ENCODE measurements at places on chromosomes 2 and 18. TPM values are rescaled to one million over a fixed set of nuclear protein-coding genes. Genes with fewer than 3 reads are reported as not detected.

The DES gene
- not detected for total RNA-seq

The MC4R gene
- total RNA-seq: not detected

The CMPK2 gene
- 90.8 TPM for total RNA-seq

GRCh38 chr18:76338619-76339245 lies 156.3 kb downstream of the ZNF516 start:
- DNase-seq: no peak
- no peak overlapping the region for H3K27ac ChIP-seq
- H3K27me3 ChIP-seq: no peaks in the 10 kb centered on the region
- H3K4me3 ChIP-seq: no peak overlapping the region
- H3K4me1 ChIP-seq: no peaks in the 10 kb centered on the region

DNA sequence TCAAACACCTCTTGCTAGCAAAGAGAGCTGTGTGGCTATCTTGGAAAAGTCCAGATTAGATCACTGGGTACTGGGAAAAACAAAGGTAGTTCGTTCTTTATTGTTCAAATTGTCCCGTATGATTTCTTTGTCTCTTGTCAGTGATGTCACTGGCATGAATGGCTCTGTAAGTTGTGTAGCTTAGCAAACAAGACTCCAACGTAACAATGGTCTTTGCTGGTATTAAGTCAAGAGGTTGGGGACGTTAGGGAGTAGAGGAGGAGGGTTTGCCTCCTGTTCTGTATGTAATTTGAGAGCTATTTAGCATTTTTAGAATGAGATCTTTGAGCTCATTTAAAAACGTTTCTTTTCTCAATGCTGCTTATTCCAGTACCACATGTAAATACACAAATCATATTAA lies 216.5 kb upstream of the SP5 start:
- peaks cover 49% of the 10 kb centered on the region for H3K27me3 ChIP-seq
- no peaks in the 10 kb centered on the region for H3K36me3 ChIP-seq

- H3K4me1 ChIP-seq: peaks cover 54% of the 10 kb centered on the region
- no peaks in the 10 kb centered on the region for H3K27me3 ChIP-seq
- peaks cover 16% of the 10 kb centered on the region for H3K36me3 ChIP-seq
- no peak overlapping the region for H3K4me3 ChIP-seq
- peak overlapping the region; percentile 22 for H3K27ac ChIP-seq
These were observed 5.4 kb upstream of the RNF181 start for GRCh38 chr2:85589982-85590791.

- no peak for DNase-seq
- peaks cover 26% of the 10 kb centered on the region for H3K4me1 ChIP-seq
- no peak overlapping the region for H3K4me3 ChIP-seq
- H3K27ac ChIP-seq: no peak overlapping the region
- peaks cover 39% of the 10 kb centered on the region for H3K36me3 ChIP-seq
These were observed 234.5 kb downstream of the HDAC4 start for GRCh38 chr2:239166201-239166834.

DNA sequence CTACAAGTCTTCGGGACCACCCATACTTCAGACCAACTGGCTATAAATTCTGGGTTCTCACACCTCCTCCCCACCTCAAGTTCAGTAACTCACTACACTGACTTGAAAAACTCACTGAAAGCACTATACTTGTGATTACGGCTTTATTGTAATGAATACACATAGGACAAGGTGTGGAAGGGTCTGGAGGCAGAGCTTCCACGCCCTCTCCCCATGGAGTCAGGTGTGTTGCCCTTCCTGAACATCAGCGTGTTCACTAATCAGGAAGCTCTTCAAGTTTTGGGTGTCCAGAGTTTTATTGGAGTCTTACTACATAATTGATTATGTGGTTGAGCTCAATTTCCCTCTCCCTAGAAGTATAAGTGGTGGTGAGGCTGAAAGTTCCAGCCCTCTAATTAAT lies 27.5 kb downstream of the NBEAL1 start:
- H3K27ac ChIP-seq: no peak overlapping the region
- no peaks in the 10 kb centered on the region for H3K27me3 ChIP-seq
- H3K4me3 ChIP-seq: no peak overlapping the region

GRCh38 chr2:239536186-239536585 lies 135.4 kb upstream of the HDAC4 start:
- no peaks in the 10 kb centered on the region for H3K4me1 ChIP-seq
- H3K27ac ChIP-seq: no peak overlapping the region
- no peaks in the 10 kb centered on the region for H3K36me3 ChIP-seq
- DNase-seq: no peak

GRCh38 chr2:15134957-15135356 lies 426.2 kb downstream of the NBAS start:
- H3K27ac ChIP-seq: no peak overlapping the region
- H3K4me1 ChIP-seq: no peaks in the 10 kb centered on the region
- no peak overlapping the region for H3K4me3 ChIP-seq
- H3K36me3 ChIP-seq: no peaks in the 10 kb centered on the region
- H3K27me3 ChIP-seq: no peaks in the 10 kb centered on the region
- DNase-seq: no peak

DNA sequence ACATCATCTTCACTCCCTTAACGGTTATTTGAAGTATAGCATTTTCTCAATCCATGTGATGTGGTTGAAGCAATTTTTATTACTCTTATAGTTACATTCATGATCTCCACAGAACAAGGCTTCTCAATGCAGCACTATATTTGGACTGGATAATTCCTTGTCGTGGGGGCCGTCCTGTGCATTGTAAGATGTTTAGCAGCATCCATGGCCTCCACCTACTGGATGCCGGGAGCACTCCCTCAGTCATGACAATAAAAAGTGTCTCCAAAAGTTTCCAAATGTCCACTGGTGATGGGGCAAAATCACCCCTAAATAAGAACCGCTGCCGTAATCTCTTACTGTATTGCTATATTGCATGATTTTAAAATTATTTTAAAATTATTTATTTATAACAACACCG lies 110.6 kb upstream of the DDX18 start:
- H3K36me3 ChIP-seq: no peaks in the 10 kb centered on the region
- H3K4me1 ChIP-seq: no peaks in the 10 kb centered on the region
- H3K27ac ChIP-seq: no peak overlapping the region
- H3K27me3 ChIP-seq: no peaks in the 10 kb centered on the region
- H3K4me3 ChIP-seq: no peak overlapping the region

All from activated CD8-positive, alpha-beta T cell treated with anti-CD3 and anti-CD28 coated beads, Interleukin-2, amount 10 ng/mL, durations not matched to agents 7 days and 5 days (primary cell).